Activated naive CD4-positive, alpha-beta T cell treated with anti-CD3 and anti-CD28 coated beads for 36 hours (primary cell): ENCODE measurements at places on chromosomes 5 and 9. TPM values are rescaled to one million over a fixed set of nuclear protein-coding genes. Genes with fewer than 3 reads are reported as not detected.

DAB2 gene
- not detected for total RNA-seq

IFNA2 gene
- not detected for total RNA-seq

BSPRY gene
- 8.3 TPM for total RNA-seq

DNA sequence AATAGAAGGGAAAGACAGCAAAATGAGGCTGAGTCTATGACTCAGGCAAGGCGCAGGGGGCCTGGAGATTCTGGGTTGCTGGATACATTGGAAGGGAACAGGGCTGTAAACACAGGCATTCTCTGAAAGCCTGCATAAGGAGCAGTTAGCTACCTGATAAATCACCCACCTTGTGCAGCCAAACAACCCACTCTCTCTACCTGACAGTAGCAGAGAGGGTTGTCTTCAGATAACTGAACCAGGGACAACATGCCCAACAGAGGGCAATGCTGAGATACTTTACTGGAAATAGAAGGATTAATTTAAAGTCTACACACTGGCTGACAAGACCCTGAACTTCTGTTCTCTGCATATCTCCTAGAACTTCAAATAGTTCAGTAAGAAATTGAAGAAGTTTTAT is 161.6 kb downstream of the KCTD16 start:
- no peak overlapping the region for H3K4me3 ChIP-seq
- no peaks in the 10 kb centered on the region for H3K4me1 ChIP-seq
- no peak overlapping the region for H3K27ac ChIP-seq
- H3K36me3 ChIP-seq: no peaks in the 10 kb centered on the region

- peaks cover 17% of the 10 kb centered on the region for H3K27me3 ChIP-seq
- H3K4me3 ChIP-seq: no peak overlapping the region
- no peak overlapping the region for H3K27ac ChIP-seq
- peaks cover 9% of the 10 kb centered on the region for H3K4me1 ChIP-seq
Measured at GRCh38 chr9:90964101-90965020, 162.7 kb downstream of the SYK start.

GRCh38 chr9:130119519-130120298 is 52.5 kb upstream of the NCS1 start:
- no peak for DNase-seq
- no peaks in the 10 kb centered on the region for H3K4me1 ChIP-seq
- H3K36me3 ChIP-seq: peaks cover 13% of the 10 kb centered on the region
- no peak overlapping the region for H3K4me3 ChIP-seq
- H3K27me3 ChIP-seq: no peaks in the 10 kb centered on the region
- H3K27ac ChIP-seq: no peak overlapping the region

DNA sequence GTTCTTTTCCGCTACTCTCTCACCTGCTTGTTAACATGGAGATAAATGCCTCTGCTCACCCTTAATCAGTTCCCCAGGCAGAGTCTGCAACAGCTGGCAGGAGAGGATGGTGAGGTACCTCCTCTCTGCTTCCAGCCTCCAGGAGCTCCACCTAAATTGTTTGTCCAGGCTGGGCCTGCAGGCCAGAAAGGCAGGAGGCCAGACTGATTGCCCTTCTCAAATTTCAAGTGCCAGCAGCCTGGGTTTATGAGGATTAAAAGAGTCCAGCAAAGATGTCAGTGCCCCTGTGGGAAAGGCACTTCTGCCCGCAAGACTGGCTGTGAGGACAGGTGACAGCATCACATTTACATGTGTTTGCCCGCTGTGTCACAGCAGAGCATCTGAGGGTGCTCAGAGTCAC is 19.8 kb downstream of the CORO2A start:
- peaks cover 24% of the 10 kb centered on the region for H3K4me1 ChIP-seq
- no peaks in the 10 kb centered on the region for H3K27me3 ChIP-seq
- H3K27ac ChIP-seq: no peak overlapping the region
- no peak overlapping the region for H3K4me3 ChIP-seq

DNA sequence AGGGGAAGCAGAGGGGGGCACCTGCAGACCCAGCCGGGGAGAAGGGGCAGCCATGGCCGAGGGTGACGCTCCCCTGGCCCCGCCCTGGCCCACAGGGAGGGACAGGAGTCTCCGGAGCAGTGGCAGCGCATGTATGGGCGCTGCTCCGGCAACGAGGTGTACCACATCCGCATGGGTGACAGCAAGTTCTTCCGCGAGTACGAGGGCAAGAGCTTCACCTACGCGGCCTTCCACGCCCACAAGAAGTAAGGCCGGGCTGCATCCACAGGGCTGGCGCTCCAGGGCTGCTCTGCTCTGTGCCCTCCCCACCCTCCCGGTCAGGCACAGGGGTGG is 68.2 kb downstream of the KCNT1 start:
- H3K4me1 ChIP-seq: no peaks in the 10 kb centered on the region
- H3K36me3 ChIP-seq: no peaks in the 10 kb centered on the region
- no peak overlapping the region for H3K4me3 ChIP-seq
- H3K27ac ChIP-seq: no peak overlapping the region
- no peak for DNase-seq

- DNase-seq: no peak
- H3K27me3 ChIP-seq: no peaks in the 10 kb centered on the region
- H3K4me3 ChIP-seq: no peak overlapping the region
- no peaks in the 10 kb centered on the region for H3K36me3 ChIP-seq
- no peaks in the 10 kb centered on the region for H3K4me1 ChIP-seq
Measured at GRCh38 chr9:14043483-14043882, 270.5 kb downstream of the NFIB start.

GRCh38 chr5:83750749-83751148 is 30.1 kb upstream of the HAPLN1 start:
- H3K27ac ChIP-seq: no peak overlapping the region
- no peak for DNase-seq
- no peak overlapping the region for H3K4me3 ChIP-seq
- H3K27me3 ChIP-seq: peaks cover 11% of the 10 kb centered on the region
- H3K4me1 ChIP-seq: no peaks in the 10 kb centered on the region

DNA sequence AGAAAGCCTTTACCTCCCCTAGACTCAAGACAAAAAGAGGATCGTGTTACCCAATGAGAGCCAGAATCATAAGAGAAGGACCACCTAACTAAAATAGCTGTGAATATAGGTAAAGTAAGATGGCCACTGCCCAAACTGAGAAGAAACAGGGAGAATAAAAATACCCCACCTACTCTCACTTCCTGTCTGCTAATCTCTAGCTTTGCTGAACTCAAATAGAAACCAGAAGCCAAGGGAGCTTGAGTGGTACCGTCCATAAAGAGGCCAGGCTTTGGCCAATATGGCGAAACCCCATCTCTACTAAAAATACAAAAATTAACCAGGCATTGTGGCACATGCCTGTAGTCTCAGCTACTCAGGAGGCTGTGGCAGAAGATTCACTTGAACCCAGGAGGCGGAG is 123.0 kb upstream of the FST start:
- no peak overlapping the region for H3K27ac ChIP-seq
- H3K4me1 ChIP-seq: no peaks in the 10 kb centered on the region
- H3K36me3 ChIP-seq: no peaks in the 10 kb centered on the region
- H3K4me3 ChIP-seq: no peak overlapping the region
- H3K27me3 ChIP-seq: peaks cover 20% of the 10 kb centered on the region

DNA sequence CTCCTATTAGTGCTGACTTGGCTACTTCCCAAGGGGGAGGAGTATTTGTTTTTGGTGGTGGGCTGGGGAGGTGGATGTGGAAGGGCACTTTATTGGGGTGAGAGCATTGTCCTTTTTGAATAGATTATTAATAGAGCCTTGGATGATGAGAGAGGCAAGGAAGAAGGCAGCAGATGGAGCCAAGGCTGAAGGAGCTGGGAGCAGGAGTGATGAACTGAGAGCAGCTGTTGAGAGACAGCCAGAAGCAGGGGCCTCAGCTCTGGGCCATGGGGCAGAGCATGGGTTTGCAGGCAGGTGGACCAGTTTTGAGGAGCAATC is 29.6 kb downstream of the RGS3 start:
- no peaks in the 10 kb centered on the region for H3K4me1 ChIP-seq
- no peak overlapping the region for H3K4me3 ChIP-seq
- H3K36me3 ChIP-seq: no peaks in the 10 kb centered on the region
